ENCODE measurements at places on chromosomes 1 and 21.

GRCh38 chr1:202084791-202085681 lies 37.7 kb upstream of the GPR37L1 start:
- DNase-seq = no peak

GRCh38 chr1:44497422-44498170 lies 92.5 kb downstream of the RNF220 start:
- DNase-seq = no peak

- DNase-seq = no peak
Observed at GRCh38 chr1:239755107-239755912, 336.4 kb upstream of the FMN2 start.

DNA sequence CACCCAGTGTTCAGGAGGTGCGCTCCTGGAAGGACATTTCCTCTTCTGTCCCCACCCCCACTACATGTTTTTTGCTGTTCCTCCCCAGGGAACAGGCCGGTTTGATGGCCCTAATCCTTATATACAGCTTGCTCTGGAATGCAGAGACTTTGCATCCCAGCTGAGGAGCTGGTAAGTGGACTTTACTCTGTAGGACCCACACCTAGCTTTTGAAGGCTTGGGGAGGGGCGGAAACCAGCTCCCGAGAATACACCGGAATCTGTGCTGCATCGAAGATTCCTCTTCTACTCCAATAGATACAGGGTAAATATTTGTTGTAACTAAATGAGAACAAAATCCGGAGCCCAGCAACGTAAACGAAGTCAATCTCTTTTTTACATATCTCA lies 1.2 kb upstream of the CGN start:
- no peak for DNase-seq

- no peak for DNase-seq
Observed at GRCh38 chr21:40658311-40658710, 188.6 kb downstream of the DSCAM start.
